ENCODE measurements at places on chromosomes 1 and 21.

GRCh38 chr1:211541720-211542477 is 37.1 kb downstream of the SLC30A1 start:
- DNase-seq, result no peak

DNA sequence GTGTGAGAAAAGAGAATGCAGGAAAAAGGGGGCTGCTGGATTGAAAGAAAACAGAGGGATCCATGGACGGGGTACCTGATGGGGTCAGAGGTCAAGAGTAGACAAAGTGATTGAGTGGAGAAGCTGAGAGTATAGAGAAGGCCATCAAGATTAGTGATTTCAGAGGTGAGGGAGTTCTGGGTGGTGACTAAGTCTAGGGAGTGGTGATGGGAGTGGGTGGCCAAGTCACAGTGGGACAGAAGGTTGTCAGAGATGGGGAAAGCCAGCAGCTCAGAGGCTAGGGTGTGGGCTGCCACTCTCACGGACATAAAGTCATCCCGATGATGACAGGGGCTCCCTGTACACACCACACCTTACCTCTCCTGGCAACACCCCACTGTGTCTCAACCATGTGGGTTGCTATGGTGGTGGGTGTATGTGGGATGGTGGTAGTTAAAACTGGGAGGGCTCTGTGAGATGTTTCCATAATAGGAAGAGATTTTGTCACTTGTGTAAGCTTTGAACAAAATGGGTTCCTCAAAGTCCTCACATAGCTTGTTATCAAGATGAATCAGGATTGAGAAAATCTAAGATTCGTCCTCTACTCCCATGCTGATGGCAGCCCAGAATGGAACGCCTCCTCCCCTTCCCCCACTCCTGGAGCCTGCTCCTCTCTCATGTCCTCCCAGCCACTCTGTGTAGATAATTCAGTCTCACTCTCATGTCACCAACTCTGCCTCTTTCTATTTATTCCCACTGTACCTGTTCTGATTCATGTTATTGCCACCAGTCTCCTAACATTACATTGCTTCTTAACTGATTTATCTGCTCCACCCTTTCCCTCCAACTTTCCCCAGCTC is 20.3 kb upstream of the CSF1 start:
- DNase-seq, result no peak

DNA sequence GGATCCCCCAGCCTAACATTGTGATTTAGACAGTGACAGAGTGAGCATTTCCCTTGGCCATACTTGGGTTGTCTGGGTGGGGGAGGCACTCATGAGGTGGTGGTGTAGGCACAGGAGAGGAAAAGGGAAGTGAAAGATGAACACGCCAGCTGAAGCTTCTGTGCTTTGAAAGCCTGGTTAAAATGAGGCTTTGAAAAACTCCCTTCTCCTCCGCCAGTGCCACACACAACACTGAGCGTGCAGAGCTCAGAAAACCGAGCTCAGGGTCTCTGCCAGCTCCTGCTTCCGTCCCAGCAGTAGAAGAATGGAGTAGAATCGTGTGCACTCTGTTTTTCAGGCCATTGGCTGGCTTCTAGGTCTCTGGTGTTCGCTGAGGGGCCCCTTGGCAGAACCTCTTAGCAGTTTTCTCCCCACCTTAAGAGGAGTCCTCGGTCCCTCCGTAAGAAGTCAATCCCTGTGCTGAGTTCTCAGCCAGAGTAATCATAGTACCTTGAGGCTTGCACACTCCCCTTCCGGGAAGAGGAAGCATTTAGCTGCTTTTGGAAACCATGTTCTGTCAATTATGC is 12.9 kb downstream of the PLEKHM2 start:
- DNase-seq, result no peak

- no peak for DNase-seq
Measured at GRCh38 chr1:27428316-27429028, 36.0 kb downstream of the GPR3 start.

DNA sequence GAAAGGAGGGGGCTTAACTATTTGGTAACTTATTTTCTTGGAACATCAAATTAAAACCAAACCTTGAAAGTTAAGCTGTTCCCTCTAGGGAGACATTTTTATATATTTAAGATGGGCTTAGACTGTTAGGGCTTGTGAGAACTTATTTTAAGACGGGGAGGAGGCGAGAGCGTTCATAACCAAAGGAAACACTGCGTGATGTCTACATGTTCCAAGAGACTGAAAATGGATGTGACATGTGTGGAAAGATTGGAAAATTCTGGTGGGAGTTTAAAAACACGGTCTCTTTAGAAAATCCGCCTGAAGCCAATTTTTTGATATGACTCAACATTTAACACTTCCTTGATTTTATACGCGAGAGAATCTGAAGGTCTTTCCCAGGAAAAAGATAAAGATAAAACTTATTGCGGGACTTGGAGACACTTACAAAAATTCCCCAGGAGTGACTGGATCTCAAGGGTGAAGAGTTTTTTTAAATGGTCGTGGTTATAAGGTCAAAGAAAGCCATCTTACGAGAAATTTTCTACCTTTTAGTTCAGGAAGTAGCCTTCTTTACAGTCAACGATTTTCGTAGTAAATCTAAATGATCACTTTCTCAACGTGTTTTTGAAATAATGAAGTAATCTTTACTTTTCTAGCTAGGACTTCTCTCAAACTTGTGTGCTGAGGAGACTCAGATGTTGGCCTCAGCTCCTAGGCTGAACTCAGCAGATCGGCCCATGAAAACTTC is 828 bp downstream of the PNRC2 start:
- no peak for DNase-seq

Measured in retinal pigment epithelial cell (primary cell).